ENCODE measurements at places on chromosomes 2 and 18. TPM values are rescaled to one million over a fixed set of nuclear protein-coding genes. Genes with fewer than 3 reads are reported as not detected.

The CHST9 gene
- 0.10 TPM for total RNA-seq

The CPO gene
- 0.21 TPM for total RNA-seq

The SERPINB3 gene
- not detected for total RNA-seq

The PRSS56 gene
- not detected for total RNA-seq

The GREB1L gene
- total RNA-seq = under 0.01 TPM

The RGPD8 gene
- total RNA-seq = 96.6 TPM

The KATNAL2 gene
- 0.42 TPM for total RNA-seq

Measured in mononuclear cell (primary cell).